ENCODE measurements at places on chromosomes 4 and X. TPM values are rescaled to one million over a fixed set of nuclear protein-coding genes. Genes with fewer than 3 reads are reported as not detected.

The PCDH18 gene
- 33.7 TPM for total RNA-seq

The LDB2 gene
- 50.5 TPM for total RNA-seq

The DRD5 gene
- total RNA-seq: not detected

The PCSK1N gene
- total RNA-seq: 2.4 TPM

The CXCL10 gene
- total RNA-seq: 0.19 TPM

The ADAMTS3 gene
- total RNA-seq: 6.2 TPM
